Fibroblast of upper back skin (primary cell): ENCODE measurements at places on chromosomes 2 and 18.

- DNase-seq = no peak
Measured at GRCh38 chr2:238598802-238599530, 172.2 kb downstream of the ASB1 start.

- DNase-seq = peak; percentile 69
Measured at GRCh38 chr18:493986-494983, 6.2 kb downstream of the COLEC12 start.

DNA sequence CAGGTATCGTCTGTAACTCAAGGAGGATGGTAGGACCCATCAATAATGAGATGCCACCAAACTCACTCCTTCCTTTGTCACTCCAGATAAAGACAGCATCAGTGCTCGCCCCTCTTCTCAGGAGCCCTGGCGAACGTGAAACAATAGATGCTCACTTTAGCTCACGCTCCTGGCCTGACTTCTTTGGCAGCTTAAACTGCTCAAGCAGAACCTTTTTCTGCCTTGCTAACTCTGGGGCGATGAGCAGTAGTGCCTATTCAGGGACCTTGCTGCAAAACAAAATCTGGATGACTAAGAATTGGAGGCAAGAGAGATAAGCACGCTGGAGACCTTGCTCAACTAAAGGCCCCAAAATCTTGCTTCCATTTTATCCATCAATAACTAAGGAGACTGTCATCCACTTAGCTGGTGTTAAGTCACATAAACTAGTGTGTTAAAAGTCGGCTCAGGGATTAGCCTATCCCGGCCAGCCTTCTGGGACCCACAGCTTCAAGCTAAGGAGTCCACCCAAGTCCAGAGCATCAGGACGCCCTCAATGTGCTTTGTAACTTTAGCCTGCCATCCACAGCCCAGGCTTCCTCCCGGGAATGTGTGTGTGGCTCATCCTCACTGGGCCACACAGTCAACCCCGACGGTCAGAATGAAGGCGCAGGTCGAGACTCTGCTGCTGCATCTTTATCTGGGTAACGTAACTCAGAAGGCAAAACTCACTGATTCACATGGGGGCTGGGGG lies 38.9 kb downstream of the ZNF516 start:
- DNase-seq = no peak

GRCh38 chr2:139354518-139354917 lies 574.3 kb upstream of the NXPH2 start:
- DNase-seq = no peak

GRCh38 chr2:190456833-190457232 lies 48.7 kb downstream of the MFSD6 start:
- no peak for DNase-seq

DNA sequence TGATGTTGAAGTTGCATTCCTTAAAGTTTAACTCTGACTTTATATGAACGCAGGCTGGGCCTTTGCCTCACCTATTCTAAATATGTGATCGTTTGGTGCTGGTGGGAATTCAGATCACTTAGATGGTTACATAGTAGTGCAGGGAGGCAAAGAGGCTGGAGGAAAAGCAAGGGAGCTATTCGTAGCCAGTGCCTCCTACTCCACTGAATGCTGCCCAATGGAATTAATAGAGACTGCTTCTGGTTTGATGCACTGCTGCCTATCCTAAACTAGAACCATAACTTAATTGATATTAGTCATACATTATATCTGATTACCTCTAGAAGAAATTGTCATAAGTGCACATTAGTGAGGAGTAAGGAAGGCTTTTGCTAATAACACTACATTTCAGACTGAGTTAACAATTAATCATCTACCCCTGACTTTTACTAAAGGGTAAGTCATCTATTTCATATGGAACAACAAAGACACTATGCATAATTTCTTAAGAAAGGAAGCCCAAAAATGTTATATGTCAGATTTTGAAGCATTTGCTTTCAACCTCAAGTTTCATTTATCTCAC lies 72.3 kb downstream of the SLC5A7 start:
- DNase-seq = no peak

- no peak for DNase-seq
Measured at GRCh38 chr2:70658476-70658875, 104.8 kb upstream of the TGFA start.

DNA sequence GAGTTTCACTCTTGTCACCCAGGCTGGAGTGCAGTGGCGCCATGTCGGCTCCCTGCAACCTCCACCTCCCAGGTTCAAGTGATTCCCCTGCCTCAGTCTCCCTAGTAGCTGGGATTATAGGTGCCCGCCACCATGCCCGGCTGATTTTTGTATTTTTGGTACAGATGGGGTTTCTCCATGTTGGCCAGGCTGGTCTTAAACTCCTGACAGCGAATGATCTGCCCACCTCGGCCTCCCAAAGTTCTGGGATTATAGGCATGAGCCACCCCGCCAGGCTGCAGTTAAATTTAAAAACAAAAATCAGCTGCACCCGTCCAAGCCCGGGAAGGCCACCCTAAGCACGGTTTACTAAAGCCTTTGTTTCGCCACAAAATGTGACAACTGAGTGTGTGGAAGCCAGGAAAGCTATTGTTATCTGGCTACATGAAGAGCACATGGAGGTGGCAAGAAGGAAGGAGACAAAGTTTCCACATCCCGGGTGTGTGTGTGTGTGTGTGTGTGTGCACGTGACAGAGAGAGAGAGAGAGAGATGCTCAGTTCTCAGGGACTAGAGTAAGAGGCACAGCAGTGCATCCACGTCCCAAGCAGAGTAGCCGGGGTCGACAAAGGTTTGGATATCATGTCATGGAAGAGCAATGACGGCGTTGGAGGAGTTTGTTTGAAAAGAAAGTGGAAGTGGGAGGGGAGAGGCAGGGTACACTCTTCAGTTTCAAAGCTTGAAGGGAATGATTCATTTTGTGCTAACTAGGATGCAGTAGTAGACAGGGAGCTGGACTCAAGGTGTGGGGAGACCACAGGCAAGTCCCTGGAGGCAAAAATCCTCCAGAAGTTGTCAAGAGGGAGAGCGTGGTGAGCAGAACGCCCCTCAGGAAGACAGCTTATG lies 20.1 kb downstream of the INPP5D start:
- no peak for DNase-seq

GRCh38 chr2:10778724-10779115 lies 33.9 kb downstream of the PDIA6 start:
- no peak for DNase-seq

DNA sequence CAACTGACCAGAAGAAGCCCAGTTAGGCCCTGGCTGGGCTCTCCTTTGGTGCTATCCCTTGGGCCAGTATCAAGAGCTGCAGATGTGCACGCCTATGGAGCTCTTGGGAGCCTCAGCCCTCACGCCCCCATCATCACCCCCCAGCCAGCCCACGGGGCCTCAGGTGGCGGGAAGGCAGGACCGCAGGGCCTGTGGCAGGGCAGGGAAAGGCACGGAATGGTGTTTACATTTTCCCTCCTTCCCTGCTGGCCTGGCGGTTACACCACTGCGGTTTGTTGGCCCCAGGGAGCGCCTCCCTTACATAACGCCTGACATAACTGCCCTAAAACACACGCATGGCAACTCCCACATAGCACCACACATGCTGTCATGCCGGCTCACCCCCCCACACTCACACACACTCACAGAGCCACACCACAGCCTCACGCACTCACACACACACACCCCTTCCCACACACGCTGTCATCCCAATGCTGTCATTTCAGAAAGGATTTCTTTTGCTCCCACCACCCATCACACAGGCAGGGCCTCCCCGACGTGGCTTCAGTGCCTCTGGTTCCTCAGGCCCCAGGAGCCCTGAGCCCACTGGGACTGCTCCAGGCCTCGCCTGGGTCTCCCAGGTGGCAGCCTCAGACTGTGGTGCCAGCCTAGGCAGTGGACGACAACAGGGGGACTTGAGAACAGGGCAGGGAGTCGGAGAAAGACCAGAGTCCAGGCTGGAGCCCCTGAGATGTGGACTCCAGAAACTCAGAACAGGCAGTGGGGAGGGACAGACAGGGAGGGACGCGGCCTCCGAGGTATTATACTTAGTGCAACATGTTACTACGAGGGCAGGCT lies 15.7 kb downstream of the ZFP36L2 start:
- peak; percentile 89 for DNase-seq

DNA sequence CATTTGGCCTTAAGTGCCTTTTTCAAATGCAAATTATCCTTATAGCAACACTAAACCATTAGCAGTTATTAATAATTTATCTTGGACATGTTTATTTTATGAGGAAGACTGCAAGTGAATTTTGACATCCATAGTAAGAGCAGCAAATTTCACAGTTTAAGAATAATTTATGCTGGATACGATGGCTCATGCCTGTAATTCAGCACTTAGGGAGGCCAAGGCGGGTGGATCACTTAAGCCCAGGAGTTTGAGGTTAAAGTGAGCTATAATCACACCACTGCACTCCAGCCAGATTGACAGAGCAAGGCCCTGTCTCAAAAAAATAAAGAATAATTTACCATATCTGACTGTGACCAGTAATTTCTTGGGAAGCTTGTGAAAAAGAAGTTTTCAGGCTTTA lies 286.2 kb downstream of the TMX3 start:
- no peak for DNase-seq

GRCh38 chr18:61882296-61883004 lies 10.4 kb downstream of the RNF152 start:
- DNase-seq = peak; percentile 62

GRCh38 chr2:240143276-240143675 lies 2.8 kb upstream of the OTOS start:
- DNase-seq = no peak
